ENCODE measurements at places on chromosomes 2 and 18.

DNA sequence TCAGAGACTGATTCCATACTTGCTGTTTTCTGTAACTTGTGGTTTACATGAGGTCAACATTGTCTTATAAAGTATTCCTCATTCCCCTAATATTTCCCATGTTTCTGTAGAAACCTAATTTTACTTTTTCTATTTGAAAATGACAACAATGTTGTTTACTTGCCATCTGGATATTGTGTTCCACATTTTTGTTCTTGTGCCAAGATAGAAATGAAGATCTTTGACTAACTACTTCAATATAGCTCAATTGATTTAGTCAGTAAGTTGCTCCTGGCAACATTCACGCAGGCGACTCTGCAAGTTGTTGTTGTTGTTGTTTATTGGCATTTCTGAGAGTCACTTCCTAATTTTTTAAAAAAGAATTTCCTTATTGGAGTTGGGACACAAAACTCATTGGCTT is 69.5 kb downstream of the CAVIN2 start:
- no peak for DNase-seq

DNA sequence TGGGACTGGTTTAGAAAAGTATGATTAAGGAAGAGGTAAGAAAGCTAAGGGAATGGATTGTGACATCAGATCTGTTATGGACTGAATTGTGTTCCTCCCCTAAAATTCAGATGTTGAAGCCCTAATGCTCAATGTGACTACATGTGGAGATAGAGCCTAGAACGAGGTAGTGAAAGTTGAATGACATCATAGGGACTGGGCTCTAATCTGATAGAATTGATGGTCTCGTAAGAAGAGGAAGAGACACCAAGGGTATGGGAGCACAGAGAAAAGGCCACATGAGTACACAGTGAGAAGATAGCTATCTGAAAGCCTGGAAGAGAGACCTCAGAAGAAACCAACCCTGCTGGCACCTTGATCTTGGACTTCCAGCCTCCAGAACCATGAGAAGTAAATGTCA is 178.3 kb downstream of the TRIB2 start:
- DNase-seq, result no peak

- no peak for DNase-seq
These were observed 146.6 kb upstream of the NCK2 start for GRCh38 chr2:105597806-105598803.

- no peak for DNase-seq
These were observed 28.2 kb upstream of the EPAS1 start for GRCh38 chr2:46269001-46269400.

DNA sequence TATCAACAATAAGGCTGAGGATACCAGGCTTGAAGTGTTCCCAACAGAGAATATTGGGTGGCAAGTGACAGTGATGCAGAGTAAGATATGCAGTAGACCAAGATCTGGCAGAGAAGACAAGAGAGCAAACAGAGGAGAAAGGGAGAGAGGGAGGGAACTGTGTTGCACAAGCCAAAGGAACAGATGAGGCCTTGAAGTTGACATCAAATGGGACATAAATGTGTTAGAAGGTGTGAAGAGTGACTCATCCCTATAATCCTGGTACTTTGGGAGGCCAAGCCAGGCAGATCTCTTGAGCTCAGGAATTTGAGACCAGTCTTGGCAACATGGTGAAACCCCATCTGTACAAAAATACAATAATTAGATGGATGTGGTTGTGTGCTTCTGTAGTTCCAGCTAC is 342.9 kb downstream of the PARD3B start:
- DNase-seq, result peak; percentile 27

GRCh38 chr2:232009639-232010274 is 48.2 kb downstream of the DIS3L2 start:
- no peak for DNase-seq

DNA sequence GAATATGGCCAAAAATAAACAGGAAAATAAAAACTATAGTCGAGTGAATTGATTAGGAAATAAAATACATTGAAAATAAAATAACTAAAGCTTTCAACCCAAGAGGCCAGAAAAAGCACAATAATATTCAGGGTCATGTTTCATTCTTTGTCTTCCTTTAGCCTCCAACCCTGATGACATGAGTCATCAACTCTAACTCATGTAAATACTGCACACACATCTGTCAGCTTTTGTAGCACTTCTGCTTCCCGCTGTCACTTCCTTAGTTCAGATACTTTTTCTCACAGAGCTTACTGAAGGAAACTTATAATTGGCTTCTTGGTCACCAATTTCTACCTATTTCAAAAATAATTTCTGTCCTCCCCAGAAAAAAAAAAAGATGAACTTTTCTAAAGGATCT is 112.8 kb downstream of the UPP2 start:
- DNase-seq, result no peak

- DNase-seq, result no peak
These were observed 639 bp downstream of the MRO start for GRCh38 chr18:50819027-50819727.

GRCh38 chr18:78993014-78993926 is 13.7 kb downstream of the SALL3 start:
- DNase-seq, result no peak

All from BJ (cell line).